ENCODE measurements at places on chromosomes 1 and 21.

GRCh38 chr1:184194236-184194635, 142.7 kb downstream of the TSEN15 start:
- no peak for DNase-seq

DNA sequence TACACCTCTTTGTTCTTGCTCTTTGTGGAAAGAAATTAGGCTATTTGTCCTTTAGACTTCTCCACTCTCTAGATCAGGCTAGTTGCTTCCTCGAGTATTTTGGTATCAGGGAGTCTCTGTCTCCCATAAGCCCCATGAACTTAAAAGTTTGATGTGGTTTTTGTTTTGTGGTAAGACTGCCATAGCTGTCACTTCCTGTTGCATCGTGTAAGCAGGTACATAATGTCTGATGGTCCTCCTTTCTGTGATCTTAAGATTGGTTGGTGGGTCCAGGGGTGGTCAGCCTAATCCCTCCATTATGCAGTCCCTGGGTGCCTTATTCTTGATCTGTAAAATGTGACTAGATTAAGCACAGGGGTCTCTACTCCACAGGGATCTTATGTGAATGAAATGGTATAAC, 23.1 kb downstream of the CD53 start:
- no peak for DNase-seq

- DNase-seq, result no peak
Measured at GRCh38 chr1:227746676-227747075, 11.4 kb downstream of the SNAP47 start.

DNA sequence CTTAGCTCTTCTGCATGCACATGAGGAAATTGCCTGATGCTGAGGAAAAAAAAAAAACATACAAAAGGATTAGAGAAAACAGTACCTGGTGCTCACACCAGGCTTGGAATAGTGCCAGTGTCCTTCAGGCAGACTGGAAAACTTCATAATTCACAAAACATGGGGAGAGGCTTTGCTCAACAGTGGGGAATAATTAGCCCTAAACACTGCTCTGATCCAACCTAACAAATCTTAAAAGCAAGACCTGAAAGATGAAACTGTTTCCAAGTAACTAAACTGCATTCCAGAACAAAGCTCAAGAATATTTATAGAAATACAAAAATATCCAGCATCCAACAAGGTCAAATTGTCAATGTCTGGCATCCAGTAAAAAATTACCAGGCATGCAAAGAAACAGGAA, 124.8 kb downstream of the AK5 start:
- no peak for DNase-seq

GRCh38 chr1:196544617-196545016, 63.6 kb downstream of the KCNT2 start:
- DNase-seq, result no peak

DNA sequence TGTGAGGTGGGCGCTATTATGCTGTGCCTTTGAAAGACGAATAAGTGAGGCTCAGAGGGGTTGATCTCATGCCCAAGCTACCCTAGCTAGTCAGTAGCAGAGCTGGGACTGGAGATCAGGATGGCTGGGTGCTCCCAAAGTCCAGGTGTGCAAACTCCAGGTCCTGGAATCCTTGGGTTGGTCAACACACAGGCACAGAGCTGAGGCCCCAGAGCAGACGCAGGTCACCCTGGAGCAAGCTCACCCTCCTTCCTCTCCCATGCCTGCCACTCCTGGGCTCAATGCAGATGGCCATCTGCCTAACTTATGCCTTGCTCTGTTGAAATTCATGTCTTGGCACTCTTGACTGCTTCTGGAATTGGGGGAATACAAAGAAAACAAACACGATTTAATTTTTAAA, 587.2 kb downstream of the PTPRU start:
- DNase-seq, result no peak

DNA sequence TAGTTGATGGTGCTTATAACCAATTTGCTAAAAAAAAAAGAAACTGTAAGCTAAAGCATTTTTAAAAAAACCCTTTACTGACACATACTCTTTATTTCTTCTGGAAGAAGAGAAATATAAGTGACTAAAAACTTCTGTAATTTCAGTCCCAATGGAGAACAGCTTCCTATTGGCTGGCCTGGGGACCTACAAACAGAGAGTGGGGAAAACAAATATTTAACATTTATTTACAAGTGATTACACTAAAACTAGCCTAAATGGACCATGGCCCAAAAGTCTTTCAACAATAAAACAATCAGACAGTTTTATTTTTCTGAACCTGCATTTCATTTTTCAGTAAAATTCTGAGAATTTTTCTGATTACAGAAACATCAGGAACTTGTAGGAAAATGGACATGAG, 15.2 kb downstream of the TARBP1 start:
- no peak for DNase-seq

DNA sequence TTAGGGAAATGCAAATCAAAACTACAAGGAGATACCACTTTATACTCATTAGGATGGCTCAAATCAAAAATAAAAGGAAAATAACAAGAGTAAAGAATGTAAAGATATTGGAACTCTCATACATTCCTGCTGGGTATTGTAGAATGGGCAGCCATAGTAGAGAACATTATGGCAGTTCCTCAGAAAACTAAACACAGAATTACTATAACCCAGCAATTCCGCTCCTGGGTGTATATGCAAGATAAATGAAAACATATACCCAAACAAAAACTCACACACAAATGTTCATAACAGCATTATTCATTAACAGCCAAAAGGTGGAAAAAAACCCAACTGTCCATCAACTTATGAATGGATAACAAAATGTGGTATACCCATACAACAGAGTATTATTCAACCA, 11.4 kb downstream of the BEND5 start:
- DNase-seq, result no peak

DNA sequence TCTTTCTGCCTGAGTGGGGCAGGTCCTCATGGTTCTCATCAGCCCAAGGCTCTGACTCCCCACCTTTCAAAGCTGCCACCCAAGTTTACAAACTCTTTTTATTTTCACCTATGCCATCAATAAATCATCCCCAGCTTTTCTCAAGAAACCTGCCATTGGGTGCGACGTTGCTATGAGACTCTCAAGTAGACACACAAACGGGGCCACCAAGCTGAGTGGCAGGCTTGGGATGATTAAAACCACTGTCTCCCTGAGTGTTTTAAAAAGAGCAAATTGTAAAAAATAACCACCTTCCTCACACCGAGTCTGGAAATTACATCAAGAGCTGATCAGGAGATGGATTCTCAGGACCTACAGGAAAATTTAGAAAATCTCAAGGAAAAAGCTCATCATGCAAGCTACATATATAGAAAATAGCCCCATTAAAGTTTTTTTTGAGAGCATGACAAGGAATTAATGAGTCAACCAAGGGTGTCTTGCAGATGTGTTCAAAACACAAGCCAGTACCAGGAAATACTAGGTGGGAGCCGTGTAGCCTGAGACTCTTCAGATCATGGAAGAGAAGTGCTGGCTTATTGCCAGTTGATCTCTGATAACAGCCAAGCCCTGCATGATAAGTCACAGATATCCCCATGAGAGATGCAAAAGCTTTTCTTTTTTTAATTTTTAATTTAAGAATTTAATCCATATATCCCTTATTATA, 158.4 kb upstream of the BACE2 start:
- no peak for DNase-seq

GRCh38 chr1:178727014-178727895, 2.2 kb downstream of the RALGPS2 start:
- DNase-seq, result no peak

DNA sequence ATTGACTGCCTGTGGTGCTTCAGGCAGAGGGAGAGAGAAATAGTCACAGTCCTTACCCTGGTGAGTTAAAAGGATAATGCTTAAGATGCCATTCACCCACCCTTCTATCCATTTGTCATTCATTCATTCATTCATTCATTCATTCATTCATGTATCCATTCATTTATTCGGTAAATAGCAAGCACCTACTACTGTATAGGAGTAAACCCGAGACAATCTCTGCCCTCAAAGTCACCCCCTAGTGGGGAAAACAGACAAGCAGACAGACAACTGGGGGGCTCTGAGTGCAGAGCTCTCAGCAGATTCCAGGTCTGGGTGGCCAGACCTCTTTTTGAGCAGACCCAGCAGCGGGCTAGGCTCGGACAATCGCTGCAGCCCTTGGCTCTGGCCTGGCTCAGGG, 14.1 kb upstream of the ACTL8 start:
- no peak for DNase-seq

DNA sequence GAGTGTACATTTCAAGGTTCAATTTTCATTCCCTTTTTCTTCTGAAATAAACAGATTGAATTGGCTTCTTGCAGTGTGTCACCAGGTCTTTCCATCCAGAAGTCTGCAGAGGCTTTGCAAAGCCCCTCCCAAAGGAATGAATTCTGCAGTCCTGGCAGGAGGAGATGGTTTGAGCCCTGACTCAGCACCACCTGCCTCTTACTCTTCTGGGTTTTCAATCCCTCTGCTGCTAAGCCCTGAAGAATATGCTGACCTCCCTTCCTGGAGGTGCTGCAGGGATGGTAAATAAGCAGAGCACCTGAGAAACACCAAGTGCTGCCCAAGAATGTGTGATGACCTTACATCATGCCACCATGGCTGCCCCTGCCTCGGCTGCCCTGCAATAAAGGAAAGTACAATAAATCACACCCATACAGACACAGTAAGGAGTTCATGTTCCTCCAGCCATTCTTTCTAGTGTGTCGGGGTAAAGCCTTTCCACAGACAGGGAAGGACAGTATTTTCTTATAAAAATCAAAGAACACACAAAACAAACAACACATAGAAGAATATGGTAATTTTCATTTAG, 209.2 kb downstream of the ZNF326 start:
- no peak for DNase-seq

DNA sequence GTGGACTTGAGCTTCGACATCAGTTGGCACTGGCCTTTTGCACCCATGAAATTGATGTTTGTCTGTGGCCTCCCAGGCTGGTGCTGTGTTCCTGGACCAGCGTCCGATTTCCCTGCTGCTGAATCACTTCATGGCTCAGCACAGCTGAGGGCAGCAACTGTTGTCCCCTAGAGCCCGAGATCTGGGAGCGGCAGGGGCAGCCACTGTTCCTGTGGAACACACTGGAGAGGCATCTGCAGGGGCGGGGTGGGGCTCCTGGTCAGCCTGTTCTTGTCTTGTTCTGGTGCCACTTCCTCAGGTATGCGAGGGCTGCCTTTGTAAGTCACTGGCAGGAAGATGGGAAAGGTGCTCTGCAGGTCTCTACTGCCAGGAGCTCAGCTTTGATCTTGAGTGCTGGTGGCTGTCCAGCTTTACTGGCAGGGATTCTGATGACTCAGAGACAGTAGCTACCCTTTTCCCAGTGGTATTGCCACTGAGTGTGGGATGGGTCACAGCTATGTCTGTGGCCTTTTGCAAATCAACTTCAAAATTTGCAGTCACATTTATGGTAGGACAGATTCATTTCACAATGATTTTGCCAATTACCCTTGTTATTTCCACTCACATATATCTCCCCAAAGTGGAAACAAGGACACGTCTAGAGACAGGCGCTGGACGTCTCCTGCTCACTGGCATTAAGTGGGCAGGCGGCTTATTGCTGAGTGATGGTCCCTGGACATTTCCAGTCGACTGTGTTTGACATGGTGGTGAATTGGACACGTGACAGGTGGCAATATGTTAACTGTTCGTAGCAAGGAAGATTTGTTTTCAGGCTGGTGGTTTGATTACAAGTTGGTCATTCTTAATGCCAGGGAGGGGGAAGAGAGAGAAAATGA, 15.3 kb downstream of the AGPAT3 start:
- no peak for DNase-seq

GRCh38 chr1:186218654-186219352, 156.2 kb downstream of the TPR start:
- DNase-seq, result no peak

- no peak for DNase-seq
Measured at GRCh38 chr1:247047702-247048101, 30.9 kb downstream of the ZNF670 start.

GRCh38 chr1:201144701-201145100, 9.6 kb downstream of the TMEM9 start:
- DNase-seq, result no peak

GRCh38 chr1:45545019-45545493, 5.6 kb upstream of the AKR1A1 start:
- DNase-seq, result peak; percentile 55

DNA sequence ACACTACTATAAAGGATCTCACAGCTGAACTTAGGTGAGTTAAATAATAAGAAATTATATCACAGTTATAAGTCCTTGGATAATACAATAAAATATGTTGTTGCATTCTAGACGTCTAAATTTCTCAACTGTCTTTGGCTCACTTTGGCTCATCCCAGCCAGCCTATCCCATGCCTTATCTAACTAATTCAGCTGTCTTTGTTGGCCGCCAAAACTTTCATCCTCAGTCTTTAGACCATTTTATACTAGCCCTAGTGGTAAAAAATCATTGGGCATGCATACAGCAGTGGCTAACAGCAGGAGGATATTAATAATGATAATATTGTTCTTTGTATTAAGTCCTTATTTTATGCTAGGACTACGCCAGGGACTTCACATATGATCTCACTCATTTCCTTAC, 59.3 kb downstream of the CCDC18 start:
- DNase-seq, result no peak

GRCh38 chr1:111725192-111725591, 14.0 kb downstream of the INKA2 start:
- no peak for DNase-seq

DNA sequence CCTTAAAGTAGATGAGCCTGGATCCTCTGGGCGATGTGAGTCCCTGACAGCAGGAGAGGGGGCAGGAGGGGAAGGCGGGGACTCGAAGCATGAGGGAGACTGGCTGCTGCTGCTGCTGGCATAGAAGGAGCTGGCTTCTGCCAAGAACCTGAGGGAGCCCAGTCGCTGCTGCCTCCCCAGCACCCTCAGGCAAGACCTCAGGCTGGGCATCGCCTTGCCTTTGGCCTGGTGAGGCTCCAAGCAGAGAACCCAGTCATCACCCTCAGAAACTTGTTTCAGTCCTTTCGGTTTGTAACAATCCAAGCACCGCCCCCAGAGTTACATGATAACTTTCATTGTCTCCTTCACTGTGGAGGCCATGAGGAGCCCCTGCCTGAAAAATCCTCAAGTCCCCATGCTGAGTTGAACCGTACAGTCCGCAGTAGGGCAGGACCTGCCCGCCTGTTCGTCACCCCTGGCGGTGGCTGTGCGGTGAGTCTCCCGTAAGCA, 38.8 kb downstream of the POFUT2 start:
- no peak for DNase-seq

DNA sequence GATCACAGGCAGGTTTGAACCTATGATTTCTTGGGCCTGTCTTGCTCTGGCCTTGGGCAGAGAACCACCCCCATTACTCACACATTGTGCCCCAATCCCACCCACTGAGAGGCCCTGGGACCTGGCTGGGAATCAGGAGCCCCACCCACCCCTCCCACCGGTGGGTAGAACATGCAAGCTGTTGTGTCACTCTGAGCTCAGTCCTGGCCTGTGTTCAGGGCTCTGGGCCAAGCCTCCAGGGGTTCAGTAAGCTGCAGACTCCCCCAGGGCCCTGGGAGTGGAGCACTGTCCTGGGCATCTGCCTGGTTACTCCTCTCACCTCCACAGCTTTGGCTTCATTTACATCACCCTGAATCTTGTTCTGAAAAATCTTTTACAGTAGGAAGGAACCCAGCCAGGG, 270.5 kb downstream of the RRAGC start:
- DNase-seq, result no peak

- DNase-seq, result no peak
Measured at GRCh38 chr1:34165422-34165921, 442 bp upstream of the CSMD2 start.

GRCh38 chr21:35120631-35121180, 71.6 kb upstream of the RUNX1 start:
- no peak for DNase-seq
